Activated CD8-positive, alpha-beta memory T cell treated with anti-CD3 and anti-CD28 coated beads for 1 hour (primary cell): ENCODE measurements at places on chromosomes 3 and 15.

GRCh38 chr15:75696854-75697259 lies 15.8 kb downstream of the CSPG4 start:
- no peak for DNase-seq

GRCh38 chr15:42665827-42666226 lies 71.1 kb downstream of the CDAN1 start:
- DNase-seq, result no peak

GRCh38 chr3:71051893-71052687 lies 531.4 kb downstream of the FOXP1 start:
- no peak for DNase-seq

DNA sequence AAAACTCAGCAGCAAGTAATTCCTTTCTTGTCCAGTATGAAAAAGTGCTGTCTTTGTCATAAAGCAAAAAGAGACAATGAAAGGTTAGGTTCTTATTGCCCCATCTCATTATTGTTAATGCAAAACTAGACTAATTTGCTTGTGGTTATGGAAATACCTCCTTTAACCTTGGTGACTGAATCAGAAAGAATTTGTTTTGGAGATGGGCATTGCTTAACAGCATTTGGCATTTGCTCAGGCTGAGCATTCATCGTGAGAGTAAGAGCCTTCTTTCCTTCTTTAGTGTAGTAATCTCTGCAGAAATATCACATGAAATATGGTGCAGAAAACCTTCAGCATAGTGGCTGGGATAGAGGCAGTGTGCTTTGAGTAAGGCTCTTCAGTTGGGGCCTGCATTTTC lies 103.1 kb downstream of the CNTN6 start:
- no peak for DNase-seq

- DNase-seq, result no peak
Measured at GRCh38 chr3:44340058-44340395, 1.5 kb downstream of the TCAIM start.

GRCh38 chr3:117624424-117624823 lies 914.8 kb downstream of the TUSC7 start:
- no peak for DNase-seq

- DNase-seq, result no peak
Measured at GRCh38 chr3:172137287-172138192, 98.2 kb downstream of the FNDC3B start.

- DNase-seq, result no peak
Measured at GRCh38 chr15:99992611-99993231, 259.5 kb upstream of the LYSMD4 start.

DNA sequence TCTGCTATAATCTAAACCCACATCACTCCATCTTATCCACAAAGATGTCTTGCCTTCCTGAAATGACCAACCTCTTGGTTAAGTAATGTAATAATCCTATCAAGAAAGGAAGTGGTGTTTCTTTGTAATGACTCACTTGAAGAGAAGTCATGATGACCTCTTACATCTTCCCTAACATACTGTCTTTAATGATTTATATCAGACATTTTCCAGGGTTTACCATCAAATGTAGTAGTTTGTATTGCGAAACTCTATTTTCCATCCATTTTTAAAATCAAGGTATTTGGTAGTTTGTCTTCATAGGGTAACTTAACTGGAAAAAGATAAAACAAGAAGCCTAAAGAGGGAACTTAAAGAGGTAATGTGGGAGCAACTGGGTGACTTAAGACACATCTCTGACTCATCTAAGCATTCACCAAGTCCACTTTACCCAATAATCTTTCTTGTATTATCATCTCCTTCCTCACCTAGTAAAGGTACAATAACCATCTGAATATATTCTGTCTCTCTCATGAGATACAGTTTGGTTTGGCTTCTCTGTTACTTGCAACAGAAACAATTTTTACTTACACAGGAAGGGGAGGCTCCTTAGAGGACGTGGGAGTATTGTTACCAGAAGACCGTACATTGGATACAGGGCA lies 5.7 kb upstream of the MAPK6 start:
- no peak for DNase-seq

- no peak for DNase-seq
Measured at GRCh38 chr3:132448216-132448961, 31.1 kb downstream of the DNAJC13 start.

- DNase-seq, result no peak
Measured at GRCh38 chr3:191131305-191131704, 67.7 kb upstream of the OSTN start.

- DNase-seq, result no peak
Measured at GRCh38 chr15:66789029-66790025, 87.3 kb downstream of the SMAD6 start.

- DNase-seq, result no peak
Measured at GRCh38 chr3:179309225-179310078, 13.4 kb upstream of the ZNF639 start.

DNA sequence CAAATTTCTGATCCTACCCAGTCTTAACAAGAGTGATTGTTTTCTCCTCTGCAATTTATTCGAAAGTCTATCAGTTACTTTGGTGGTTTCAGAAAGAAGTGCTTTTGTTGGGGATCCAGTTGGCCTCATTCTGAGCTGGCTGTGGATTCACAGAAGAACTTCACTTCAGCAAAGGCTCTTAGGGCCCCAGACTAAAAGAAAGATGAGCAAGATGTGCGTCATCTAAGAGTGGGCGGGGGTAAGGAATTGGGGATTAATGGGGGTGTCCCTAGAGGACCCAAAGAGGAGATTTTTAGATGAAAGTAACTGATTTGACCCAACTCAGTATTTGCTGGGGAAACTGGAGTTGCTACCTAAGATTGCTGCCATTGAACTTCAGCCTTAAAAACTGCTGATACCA lies 63.9 kb upstream of the TSEN2 start:
- no peak for DNase-seq

DNA sequence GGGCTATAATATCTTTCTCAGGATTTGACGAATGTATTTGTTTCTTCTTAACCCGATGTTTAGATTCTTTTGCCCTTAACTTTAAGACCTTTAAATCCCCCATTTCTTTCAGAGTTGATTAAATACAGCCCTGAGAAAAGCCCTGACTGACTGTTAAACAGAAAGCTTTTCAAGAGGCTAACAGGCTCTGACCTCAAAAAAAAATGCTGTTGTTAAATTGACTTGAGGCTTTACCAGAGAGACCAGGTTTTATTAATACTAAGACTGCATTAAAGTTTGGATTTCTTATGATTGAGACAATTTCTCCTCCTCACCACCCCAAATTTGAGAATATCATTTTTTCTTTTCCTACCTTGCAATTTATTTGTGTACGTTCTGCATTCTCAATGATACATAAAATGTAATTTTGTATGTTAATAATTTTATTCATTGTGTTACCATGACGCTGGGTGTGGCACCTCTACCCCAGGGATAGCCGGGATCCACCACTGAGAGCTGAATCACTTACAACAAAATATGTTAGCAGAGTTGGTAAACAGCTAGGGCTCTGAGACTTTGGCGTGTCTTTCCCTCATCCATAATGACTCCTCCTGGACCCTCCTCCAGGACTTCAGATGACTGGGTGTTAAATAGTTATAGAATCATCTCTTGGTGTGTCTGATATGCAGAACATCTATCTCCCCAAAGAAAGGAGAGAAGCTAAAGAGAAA lies 753.5 kb downstream of the NAALADL2 start:
- DNase-seq, result no peak

GRCh38 chr3:122215592-122216298 lies 32.3 kb downstream of the CASR start:
- no peak for DNase-seq

GRCh38 chr3:94185753-94186152 lies 122.9 kb downstream of the NSUN3 start:
- DNase-seq, result no peak

- DNase-seq, result no peak
Measured at GRCh38 chr3:38009807-38010591, 19.4 kb downstream of the VILL start.

DNA sequence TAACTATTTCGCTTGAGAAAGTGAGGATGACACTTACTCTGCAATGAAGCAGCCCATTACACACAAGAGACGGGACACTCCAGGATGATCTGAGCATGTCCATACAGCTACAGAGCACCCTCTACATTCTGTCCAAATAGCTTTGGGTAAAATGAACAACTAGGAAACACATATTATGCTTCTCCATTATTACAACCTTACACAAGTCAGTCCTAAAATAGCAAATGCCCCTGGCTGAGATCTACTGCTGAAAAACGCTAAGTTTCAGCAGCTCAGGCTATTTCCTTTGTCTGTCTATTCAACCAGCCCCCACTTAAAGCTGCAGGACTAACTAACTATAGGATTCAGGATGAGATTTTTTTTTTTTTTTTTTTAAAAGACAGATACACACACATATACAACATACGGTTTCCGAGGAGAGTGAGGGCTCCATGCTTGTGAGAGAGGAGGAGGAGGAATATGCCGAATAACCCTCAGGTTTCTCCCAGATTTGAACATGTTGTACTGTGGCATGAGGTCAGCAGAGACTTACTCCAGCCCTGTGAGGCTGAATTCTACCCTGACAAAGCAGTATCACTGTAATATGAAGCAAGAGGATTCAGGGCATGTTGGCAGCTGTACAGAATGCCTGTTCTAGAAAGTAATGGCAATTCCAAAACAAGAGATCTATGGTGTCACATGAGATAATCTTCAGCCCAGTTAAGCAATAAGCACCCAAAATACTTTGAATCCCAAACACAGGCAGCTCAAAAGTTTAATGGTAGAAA lies 117.3 kb upstream of the PLXND1 start:
- no peak for DNase-seq

GRCh38 chr3:187002915-187003314 lies 72.6 kb downstream of the ST6GAL1 start:
- no peak for DNase-seq

DNA sequence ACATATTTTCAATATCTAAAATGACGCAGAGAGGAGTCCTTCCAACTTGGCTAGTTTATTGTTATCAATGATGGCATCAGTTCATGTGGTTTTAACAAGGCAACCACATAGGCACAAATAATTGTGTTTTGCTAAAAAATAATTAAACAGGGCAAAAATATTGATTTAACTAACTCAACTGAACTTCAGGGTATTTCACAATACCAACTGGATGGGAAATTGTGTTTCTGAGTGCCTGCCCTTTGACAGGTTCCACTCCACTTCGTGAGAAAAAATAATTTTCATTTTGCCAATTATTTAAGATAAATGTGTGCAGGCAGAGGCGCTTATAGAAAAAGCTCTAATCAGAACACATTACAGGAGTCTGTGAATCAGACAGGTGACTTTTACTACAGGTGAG lies 689.3 kb upstream of the CCDC54 start:
- no peak for DNase-seq

GRCh38 chr15:87477737-87478686 lies 778.5 kb downstream of the NTRK3 start:
- no peak for DNase-seq

- no peak for DNase-seq
Measured at GRCh38 chr3:189664311-189664710, 33.1 kb downstream of the TP63 start.

DNA sequence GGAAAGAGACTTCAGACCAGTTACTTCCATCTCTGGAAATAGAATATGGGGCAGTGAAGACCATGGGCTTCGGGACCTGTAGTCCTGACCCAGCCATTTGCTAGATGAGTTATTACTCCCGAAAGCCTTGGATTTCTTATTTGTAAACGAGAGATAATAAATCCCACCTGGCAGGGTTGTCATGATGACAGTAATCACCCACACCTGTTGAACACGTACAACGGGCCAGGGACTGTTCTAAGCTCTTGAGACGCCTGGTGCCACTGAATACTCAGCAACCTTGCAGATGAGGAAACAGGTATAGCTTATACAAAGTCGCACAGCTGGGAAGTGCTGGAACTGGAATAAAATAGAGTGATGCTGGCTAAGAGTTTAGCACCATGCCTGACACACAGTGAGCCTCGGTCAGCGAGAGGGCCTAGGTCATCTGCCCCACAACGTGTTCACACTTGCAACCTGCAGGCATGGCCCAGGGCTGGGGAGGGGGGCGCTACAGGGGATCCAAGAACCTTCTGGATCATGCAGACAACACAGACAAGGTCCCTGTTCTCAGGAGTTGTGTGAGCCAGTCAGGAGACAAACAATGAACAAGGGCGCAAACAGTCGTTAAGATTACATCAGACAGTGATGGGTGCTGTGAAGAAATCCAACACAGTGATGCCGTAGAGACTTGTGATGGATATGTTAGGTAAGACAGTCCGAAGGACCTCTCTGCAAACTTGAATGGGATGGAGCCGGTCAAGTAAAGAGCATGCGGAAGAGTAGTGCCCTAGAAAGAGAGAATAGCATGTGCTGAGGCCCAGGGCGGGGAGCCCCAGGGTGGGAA lies 89.2 kb downstream of the CORO2B start:
- DNase-seq, result no peak

DNA sequence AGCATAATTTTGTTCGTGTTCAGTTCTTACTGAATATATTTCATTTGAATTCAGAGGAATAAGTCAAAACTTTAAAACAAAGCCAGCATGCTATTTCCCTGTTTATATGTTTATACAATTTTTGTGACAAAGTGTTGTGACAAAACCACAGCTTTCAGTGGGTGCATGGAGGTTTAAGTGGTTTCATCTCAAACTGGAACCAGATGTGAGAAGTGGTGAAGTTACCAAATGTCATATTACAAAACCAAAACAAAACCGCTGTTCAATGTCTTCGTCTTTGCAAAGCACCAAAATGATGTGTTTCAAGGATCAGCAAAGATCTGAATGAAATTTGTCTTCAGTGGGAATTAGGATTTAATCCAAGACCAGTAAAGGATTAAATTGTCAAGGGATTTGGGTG lies 59.3 kb upstream of the OSTN start:
- DNase-seq, result no peak

DNA sequence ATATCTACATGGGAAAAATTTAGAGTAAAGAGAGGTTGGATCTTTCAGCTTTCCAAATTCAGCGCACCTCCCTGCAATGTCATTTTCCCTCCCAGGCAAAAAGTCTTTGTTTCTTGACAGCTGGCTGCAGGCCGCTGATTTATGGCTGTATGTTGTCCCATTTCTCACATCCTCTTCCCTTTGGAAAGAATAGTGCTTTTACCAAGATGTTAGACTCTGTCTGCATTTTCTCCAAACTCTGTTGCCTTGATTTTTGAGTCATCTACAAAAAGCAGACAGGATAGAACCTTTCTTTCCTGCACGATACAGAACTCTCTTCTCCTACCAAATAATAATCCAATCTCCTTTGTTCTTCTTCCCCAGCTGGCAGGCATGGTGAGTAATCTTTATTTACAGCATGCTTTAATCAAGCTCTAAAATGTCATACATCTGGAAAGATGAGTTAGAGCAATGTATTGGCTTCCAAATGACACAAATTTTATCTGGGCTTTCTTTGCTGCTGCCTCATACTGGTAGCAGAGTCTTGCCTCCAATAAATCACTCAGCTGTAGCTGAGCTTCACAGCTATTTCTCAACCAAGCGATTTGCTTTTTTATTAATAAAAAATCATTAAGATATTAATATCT lies 101.9 kb downstream of the PIK3R4 start:
- no peak for DNase-seq

GRCh38 chr3:76065964-76066363 lies 280.6 kb upstream of the ZNF717 start:
- DNase-seq, result no peak

DNA sequence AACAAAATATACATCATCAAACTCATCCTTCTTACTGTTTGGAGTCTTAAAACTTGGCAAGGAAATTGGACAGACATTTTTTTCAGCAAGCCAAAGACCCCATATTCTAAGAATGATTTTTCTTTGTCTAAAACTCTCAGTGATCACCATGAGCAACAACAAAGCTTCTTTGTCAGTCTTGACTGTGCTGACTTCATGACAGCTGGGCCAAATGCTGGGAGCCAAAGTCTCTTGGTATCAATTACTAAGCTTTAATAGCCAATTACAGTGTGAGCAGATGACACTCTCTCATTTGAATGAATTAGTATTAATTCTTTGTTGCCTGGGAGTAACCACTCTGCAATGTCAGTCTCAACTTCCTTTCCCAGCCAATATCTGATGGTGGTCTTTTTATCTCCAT lies 48.1 kb upstream of the GK5 start:
- DNase-seq, result no peak
